Fibroblast of mammary gland (primary cell): ENCODE measurements at places on chromosomes 4 and X.

- DNase-seq, result no peak
Measured at GRCh38 chr4:156798438-156798837, 173.2 kb downstream of the PDGFC start.

DNA sequence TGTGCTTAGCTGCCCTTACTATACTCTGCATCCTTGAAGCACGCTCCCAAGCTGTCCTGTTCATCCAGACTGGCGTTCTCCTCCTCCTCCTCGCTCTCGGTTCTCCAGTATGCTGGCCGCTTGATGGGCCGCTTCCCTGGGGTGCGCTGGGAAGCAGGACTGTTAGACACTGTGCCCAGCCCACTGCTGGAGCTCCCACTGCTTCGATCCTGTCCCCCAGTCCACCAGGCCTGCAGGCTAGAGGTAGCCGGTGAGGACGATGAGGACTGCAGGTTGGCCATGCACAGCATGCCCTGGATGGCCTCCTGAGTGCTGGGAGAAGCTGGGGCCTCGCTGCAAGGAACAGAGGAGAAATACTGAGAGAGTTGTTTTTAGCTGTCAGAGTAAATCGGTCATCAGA lies 59.4 kb downstream of the PHF8 start:
- no peak for DNase-seq

DNA sequence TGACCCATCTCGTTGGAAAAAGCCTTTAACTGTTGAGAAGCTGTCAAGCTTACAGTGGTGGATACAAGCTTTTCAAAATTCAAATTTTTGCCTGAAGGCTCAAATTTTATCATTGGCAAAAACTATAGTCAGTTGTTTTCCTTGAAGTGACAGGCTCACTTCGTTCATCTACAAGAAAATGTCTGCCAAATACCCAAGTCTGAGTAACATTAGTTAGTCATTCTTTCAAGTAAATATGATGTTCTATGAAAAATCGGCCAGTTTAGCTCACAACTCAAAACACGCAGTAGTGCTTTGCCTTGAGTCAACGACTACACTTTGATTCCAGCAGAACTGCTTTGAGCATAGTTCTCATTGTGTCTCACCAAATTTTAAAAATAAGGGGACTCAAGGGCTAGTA lies 170.3 kb upstream of the MAMLD1 start:
- peak; percentile 63 for DNase-seq

DNA sequence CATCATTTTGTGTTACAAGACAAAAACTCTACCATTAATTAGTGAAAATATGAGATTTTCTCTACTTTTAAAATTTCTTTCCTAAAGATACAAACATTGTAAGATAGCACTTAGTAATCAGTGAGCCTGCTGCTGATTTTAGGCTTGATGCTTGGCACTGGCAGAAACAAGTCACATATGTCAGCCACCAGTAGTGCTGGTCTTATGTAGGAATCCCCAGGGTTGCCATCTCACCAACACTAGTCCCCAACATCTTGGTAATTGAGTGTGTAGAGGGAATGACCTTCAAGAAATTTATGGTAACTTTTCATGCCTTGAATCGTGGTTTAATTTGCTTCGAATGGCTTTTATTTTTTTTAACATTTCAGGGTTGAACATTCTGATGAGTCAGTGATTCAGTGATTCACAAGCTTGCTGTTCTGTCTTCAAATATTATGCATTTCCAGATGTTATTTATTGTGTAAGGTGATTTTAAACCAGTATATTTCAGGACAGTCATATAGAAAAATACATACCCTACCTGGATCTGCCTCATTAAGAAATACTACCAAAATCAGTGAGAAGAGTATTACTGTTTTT lies 11.9 kb downstream of the EXOC1 start:
- DNase-seq, result peak; percentile 82
